ENCODE measurements at places on chromosomes 11 and 22.

DNA sequence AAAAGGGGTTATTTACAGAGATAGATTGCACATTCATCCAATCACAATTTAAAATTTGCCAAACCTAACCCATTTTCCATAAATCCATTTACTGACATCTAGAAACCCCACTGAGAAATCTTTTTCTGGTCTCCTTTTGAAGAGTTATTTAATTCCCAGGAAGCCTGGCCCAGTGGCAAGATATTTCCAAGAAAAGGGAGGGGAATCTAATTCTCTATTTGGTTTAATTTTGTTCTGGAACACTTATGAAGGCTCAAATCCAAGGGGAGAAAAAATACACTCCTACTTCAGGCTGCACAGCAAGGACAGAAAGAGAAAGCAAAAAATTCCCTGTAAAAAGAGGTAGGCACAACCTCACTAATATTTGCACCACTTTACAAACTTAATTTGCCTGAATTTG lies 88.2 kb upstream of the LDLRAD3 start:
- DNase-seq: no peak

DNA sequence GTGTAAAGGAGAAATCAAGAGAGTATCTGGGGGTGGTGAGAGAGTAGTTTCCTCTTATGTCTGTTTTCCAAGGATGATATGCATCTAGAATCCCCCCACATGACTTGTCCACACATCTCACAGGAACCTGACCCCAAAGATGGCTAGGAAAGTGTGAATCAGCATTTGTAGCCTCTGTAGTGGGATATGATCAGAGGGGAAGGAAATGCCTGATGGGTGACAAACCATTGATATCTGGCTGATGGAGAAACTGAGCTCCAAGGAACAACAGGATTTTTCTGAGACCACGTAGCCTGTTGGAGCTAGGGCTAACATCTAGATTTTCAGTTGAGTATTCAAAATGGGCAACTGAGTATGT lies 369.4 kb downstream of the DDX10 start:
- no peak for DNase-seq

DNA sequence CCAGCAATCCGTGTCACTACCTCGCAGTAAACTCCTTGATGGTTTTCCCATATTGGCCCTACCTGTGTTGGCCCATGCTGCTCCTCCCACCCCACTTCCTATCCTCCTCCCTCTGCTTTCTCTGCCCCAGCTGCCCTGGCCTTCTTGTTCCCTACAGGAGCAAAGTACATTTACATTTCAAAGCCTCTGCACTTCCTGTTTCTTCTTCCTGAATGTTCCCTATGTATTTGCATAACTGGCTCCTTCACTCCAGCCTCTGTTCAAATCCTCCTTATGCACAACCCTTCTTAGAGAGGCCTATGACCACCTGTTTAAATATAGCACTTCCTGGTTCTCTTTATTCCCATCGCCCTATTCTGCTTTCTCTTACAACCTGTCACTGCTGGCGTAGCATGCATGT lies 62.2 kb downstream of the PARVA start:
- no peak for DNase-seq

GRCh38 chr11:93568726-93569125 lies 25.5 kb upstream of the SMCO4 start:
- no peak for DNase-seq

- DNase-seq: no peak
Measured at GRCh38 chr11:106228996-106229395, 151.5 kb downstream of the AASDHPPT start.

DNA sequence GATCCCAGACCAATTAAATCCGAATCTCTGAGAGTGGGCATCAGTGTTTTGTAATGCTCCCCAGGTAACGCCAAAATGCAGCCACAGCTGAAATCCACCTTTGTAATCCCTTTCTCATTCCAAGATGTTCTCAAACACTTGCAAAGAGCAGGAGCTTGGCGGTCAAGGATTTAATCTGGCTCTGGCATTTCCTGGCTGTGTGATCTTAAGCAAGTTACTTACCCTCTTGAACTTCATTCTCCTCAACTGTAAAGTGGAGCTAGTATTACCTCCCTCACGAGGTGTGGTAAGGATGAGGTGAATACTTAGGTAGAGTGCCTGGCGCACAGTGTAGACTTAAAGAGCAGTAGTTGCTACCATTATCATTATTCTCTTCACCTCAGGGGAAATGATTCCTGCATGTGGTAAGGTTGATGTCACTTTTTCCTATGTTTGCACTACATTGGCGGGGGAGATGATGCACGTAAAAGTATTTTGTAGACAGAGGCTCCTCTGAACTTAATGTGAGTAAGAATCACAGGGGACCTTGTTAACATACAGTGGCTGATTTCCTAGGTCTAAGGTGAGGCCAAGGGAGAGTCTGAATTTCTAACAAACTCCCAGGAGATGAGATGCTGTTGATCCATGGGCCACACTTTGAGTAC lies 210.4 kb upstream of the PITPNB start:
- DNase-seq: no peak

DNA sequence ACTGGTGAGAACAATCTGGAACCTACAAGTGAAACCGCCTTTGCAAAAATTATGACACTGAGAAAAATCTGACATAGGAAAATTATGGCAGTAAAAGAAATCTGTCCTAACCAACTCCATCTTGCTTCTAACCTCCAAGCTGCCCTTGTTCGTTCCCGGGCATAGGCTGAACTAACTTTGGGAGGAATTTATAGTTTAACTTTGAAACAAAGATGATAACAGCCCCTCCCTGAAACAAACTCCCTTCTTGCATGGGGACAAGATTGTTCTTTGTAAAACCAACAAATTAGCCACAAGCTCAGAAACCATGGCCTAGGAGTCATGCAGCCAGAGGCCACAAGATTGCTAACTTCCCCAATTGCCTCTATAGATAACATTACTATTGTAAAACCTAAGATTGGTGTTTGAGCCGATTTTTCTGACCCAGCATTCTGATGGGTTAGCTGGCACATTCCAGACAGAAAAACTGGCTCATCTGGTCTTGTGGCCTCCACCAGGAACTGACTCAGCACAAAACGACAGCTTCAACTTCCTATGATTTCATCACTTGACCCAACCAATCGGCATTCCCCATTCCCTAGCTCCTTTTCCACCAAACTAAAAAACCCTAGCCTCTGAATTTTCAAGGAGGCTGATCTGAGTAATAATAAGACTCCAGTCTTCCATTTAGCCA lies 3.6 kb upstream of the CCDC81 start:
- no peak for DNase-seq

- peak; percentile 78 for DNase-seq
Measured at GRCh38 chr11:113014262-113015097, 53.3 kb downstream of the NCAM1 start.
